ENCODE measurements at places on chromosomes 1 and 21.

DNA sequence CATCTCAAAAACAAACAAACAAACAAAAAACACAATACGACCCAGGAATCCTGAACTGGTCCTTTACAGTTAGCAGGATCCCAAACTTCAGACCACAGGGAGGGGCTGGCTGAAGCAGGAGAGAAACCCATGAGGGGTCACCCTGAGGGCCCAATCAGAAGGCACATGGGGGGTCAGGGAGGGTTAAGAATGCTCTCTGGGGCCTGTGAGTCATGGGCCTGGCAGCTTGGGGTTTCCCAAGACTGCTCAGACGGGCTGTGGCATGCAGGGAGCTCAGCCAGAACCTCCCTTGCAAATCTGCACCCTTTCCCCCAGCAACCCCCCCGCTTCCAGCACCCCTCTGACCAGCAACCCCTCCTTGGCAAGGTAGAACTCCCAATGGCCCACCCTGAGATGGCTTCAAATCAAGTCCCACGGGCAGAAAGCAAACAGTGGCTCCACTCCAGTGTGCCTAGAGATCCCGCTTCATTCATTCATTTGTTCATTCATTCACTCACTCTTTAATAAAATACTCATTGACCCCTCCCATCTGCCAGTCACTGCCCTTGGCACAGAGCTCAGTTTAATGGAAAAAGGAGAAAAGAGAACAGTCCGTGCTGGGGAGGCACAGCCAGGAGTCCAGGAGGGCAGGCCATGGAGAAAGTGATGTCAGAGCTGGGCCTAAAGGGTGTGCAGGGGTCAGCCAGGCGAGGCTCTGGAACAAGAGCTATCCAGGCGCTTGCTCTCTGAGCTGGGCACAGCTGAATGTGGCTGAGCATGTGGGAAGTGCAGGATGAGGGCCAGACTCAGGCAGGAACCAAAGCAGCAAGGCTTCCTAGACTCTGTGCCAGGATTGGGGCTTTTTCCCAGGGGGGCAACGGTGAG lies 8.2 kb downstream of the UQCRHL start:
- DNase-seq: peak; percentile 91

- DNase-seq: no peak
Observed at GRCh38 chr1:216903382-216903740, 180.1 kb upstream of the ESRRG start.

GRCh38 chr1:45103534-45103933 lies 91.5 kb downstream of the UROD start:
- DNase-seq: no peak

GRCh38 chr1:74771913-74772515 lies 39.1 kb downstream of the TYW3 start:
- no peak for DNase-seq

- DNase-seq: no peak
Observed at GRCh38 chr1:103457886-103458455, 67.5 kb upstream of the RNPC3 start.

DNA sequence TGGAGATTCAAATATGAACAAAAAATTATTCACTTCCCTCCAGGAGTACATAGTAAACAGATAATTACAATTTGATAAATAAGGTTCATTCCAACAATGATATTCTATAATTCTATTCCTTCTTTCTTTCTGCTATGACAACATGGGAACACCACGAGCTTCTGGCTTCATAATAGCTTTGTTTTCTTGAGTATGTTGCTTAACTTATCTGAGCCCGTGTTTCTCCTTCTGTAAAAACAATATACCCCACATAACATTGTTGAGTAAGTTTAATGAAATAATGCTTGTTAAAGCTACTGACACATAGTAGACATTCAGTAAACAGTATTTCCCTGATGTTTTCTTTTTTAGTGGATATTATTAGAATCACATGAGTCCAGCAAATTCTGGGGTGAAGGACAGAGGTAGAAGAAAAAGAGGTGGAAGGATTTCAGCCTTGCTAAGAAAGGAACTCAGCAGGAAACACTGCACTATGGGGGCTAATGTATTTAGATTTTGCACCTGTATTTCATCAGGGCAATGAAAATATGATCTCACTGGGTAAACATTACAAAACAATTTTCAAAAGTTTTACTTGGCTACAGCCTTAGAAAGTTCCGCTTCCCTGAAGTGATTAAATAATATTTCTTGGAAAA lies 430.8 kb upstream of the C1orf87 start:
- DNase-seq: no peak

DNA sequence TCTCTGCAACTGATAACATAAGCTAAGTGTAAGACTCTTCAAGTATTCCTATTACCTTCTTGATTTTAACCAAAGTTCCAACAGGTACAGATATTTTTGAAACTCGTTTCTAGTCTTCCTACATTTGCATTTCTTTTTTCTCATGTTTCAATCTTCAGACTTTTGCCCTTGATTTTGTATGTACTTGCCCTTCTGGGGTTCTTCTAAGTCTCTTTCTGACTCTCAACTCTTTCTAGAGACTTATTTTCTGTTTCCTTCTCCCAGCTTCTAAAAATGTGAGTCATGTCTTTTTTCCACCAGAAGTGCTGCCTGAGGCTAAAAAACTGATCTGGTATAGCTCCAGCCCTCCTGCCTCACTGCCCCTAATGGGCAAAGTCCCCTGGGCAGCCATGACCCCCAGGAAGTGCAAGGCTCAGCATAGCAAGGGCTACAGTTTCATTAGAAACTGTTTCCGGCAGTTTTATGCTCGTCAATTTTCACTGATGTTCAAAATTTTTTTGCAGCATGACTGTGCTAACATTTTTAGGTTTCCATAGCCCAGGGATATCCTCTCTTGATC lies 265.9 kb downstream of the SEC16B start:
- DNase-seq: no peak

DNA sequence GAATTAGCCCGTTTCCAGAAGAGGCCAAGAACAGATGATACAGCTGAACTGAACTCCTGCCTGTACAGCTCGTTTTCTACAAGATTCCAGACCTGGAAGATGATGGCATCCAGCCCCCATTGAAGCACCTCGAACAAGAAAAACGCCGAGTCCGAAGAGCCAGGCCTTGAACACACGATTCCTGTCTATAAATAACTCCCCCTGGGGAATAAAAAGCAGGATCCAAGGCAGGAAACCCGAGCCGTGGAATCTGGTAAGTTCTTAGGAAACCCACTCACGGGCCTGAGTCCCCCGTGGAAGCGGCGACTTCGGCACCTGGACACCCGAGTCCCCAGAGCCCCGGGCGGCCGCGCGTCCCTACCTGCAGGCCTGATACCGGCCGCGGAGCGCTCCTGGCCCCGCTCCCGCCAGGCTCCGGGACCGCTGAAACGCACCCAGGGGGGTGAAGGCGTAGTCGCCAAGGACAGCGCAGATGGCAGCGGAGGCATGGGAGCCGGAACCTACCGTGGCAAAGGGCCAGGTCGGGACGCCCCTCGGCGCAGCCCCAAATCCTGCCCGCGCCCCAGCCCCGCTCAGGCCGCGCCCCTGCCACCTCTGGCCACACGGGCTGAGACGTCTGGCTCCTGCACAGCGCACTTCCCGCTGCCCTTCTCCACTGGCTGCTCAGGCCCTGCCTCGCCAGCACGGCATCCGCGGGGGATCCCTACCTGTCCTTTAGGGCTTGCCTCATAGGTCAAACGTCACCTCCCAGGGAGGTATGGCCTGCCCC lies 14.0 kb upstream of the HLCS start:
- DNase-seq: no peak

DNA sequence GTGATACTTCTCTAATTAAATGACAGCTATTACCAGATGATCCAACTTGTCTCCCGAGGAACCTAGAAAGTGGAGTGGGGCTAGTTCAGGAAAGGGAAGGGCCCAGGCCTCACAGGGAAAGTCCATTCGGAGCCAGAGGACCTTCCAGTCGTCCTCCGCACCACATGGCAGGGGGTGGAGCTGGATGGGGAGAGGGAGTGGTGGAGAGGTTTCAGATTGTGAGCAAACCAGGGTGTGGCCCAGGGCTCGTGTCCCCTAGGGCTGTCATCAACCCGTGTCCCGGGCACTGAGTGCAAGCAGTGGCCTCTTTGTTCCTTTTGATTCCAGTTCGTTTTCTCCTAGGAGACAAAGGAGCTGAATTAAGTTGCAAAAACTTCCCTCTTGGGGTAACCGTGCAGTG lies 114.9 kb downstream of the HUNK start:
- no peak for DNase-seq

- no peak for DNase-seq
Observed at GRCh38 chr21:42061195-42061985, 9.7 kb upstream of the UMODL1 start.

DNA sequence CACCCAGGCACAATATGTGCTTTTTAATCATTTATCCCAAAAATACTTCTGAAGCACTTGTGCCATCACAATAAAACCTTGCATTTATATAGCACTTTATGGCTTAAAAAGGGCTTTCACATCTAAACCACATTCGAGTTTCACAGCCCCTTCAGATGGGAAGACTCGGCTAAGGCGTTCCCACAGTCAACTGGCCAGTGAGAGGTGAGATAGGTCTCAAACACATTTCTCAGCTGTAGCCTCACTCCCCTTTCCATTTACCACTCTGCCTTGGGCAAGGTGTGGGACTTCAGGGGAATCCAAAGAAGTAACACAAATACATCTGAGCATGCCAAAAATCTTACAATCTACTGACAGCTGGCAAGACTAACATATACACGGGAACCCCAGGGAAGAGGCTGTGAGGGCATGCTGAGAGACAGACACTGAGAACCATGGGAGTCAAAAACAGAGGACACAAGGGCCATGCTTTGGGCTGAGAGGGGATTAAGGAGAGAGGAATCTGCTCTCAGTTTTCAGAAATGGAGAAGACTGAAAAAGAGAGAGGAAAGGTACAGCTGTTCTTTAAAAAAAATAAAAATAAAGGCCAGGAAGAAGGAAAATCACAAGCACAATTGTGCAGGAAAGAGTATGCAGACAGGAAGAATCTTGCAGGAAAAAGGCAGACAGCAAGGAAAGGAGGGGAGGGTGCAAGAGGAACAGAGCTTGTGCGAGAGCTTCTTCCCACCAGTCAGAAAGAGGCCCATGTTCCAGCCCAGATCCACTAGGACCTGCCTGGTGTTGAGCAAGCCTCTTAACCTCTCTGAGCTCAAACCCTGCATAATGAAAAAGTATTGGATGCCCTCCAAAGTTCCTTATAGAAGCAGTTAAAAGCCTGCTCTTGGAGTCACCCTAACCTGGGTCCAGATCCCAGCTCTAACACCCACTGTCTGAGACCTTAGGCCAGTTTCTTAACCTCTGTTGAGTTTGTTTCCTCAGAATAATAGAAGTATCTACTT lies 73.5 kb downstream of the JAK1 start:
- no peak for DNase-seq

- peak; percentile 97 for DNase-seq
Observed at GRCh38 chr1:154404984-154405746, at the start of gene IL6R. TSS of gene IL6R (plus strand) at chr1:154405343. CDS start at chr1:154405630, 287 bp downstream.

- DNase-seq: no peak
Observed at GRCh38 chr1:42518908-42519307, 55.8 kb downstream of the CCDC30 start.

- DNase-seq: no peak
Observed at GRCh38 chr1:92709738-92710137, 75.2 kb downstream of the EVI5 start.

GRCh38 chr1:116771997-116772647 lies 17.9 kb downstream of the CD2 start:
- DNase-seq: no peak

DNA sequence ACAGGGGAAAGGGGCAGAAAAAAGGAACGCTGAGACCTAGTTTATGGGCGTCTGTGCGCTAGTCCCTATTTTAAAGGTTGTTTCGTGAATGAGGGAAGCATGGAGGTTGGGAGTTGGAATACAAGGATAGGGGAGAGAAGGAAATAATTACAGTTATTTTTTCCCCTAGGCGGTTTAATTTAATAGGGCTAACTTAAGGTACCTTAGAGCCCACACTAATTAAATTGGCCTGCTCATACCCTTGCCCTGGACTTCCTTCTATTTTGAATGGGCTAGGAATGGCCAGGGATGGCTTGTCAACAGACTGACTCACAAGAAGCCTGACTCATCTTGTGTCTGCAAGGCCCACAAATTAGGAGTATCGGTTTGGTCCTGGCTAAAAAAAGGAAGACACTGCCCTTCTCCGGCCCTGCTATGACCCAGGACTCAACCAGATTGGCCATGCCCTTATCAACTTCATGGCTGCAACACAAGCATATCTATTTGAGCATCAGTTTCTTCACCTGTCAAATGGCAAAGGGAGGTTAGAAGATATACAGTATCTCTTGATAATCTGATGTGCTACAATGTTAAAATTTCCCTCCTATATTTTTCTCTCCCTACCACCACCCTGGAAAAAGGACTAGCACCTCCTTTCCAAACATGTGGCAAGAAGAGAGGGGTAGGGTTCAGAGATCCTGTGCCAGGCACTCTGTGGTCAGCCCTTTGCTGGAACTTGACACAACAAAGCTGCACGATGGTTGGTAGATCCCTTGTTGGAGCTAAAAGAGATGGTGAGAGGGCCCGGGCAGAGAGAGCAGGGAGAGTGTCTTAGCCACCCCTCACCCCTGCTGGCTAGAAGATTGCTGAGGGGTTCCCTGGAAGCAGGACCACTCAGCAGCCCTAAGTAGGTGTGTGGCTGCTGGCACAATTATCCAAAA lies 2.2 kb upstream of the SSBP3 start:
- DNase-seq: no peak

DNA sequence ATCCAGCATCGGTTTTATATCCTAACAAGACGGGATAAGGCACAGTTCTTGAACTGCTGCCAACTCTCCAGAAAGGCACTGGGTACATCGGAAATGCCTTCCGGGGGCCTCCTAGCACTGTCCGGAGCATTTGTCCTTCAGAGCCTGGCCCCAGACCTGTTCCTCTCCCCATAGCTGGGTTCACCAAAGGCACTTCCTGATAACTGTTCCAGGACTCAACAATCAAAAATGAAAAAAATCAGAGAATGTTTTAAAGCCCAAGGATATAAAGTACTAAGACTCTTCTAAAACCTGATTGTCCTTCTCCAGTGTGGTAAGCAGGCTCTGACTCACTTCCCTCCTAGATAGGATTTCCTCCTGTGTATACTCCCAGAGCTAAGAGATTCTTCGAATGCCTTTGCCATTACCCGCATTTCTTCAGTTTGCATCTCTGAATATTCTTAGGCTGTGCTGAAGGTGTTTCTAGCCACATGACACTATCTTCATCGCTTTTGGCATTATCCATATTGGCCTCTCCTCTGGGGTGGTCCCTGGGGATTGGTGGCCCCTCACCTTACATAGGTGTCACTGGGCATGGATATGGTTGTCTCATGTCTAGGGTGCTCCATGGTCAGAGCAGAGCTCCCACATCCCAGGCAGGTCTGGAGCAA lies 112.9 kb downstream of the ZBTB18 start:
- no peak for DNase-seq

GRCh38 chr1:13703558-13704490 lies 3.8 kb downstream of the PRDM2 start:
- DNase-seq: no peak

GRCh38 chr1:94903280-94904009 lies 23.5 kb downstream of the CNN3 start:
- no peak for DNase-seq

GRCh38 chr1:246969621-246970020 lies 37.9 kb upstream of the AHCTF1 start:
- no peak for DNase-seq
